ENCODE measurements at places on chromosomes 2 and 18.

DNA sequence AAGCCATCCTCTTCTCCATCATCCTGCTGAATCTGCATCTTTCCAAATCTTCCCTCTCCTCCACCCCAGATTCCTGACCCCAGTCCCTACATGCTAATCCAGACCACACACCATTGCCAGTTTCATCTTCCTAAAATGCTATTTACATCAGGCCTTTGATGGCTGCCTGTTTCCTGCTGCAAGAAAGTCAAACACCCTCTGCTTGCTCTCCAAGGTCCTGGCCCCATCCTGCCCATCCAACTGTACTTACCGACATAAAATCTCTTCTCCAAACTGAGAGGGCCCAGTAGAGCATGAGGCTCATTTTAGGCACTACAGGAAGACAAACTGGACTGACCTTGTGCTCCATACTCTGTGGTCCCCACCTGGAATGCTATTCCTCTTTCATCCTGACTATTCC lies 19.0 kb downstream of the ALK start:
- DNase-seq, result no peak

DNA sequence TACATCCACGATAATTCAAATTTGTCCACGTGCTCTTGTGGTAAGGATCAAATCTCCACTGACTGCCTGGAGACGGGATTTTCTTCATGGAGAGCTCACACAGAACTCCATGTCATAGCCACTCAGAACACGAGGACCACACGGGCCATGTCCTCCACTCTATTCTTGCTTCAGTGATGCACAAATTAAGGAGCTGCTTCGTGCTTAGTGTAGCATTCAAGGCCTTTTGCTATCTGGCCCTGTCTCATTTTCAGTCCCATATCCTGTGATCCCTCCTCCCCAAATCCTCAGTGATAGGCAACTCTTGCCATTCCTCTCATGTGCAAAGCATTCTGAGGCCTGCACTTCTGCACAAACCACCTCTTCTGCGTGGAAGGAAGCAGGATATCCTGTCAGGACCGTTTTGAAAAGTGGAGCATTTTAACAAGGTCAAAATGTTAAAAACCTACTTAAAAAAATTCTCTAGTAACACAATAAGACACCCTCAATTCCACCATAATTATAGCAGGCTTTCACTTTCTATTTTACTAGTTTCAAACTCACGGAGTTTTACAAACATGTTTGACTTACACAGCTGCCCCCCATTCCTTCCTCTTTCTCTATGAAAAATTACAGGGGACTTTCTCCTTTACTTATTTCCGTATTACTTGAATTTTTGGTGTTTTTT lies 35.2 kb downstream of the ST3GAL5 start:
- DNase-seq, result no peak

DNA sequence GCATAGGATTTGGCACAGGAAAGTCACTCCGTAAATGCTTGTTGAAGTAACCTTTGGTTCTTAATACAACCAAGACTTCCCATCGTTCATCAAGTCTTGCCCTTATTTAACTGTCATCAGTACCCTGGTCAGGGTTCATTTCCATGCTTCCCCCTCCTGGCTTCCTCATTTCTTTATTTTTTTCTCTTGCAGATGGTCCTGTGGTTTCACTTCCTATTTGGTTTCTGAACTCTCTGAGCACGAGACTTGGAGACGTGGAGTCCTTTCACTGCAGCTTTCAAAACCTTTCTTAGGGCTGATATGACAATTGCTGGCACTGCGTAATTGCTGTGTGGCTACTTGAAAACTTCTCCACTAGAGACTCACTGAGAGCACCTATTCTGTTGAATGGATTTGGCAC lies 59.9 kb upstream of the PID1 start:
- DNase-seq, result no peak

DNA sequence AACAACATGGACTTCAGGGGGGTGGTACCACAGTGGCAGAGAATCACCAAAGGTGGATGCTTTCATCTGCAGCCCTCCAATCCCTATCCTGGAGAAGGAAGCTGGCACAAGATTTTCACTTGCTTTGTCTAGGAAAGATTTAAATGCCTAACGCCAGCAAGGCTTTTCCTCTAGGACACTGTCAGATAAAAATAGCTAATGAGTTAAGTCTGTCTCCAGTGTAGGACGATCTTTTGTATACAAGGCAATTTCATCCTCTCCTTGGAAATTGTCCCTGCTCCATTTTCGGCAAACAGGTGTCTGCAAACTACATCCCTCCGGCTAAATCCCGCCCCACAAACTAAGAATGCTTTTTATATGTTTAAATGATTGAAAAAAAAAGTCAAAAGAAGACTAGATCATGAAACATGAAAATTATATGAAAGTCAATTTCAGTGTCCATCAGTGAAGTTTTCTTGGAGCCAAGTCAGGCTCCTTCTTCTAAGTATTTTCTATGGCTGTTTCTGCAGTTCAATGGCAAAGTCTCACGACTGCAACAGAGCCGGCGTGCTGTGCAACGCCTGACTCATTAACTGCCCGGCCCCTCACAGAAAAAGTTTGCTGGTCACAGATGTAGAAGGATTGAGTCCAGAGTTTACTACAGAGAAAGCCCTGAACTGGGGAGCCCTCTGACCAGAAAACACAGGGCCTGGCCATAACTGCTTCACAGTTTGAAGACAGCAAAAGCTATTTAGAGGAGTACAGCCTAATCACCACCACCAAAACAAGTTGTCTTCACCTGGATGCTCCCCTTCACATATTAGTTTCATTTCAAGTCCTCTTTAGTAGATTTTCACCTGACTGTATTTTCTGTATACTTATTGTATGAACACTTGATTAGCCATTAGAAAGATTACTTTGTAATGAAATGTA lies 52.3 kb downstream of the PIEZO2 start:
- no peak for DNase-seq

DNA sequence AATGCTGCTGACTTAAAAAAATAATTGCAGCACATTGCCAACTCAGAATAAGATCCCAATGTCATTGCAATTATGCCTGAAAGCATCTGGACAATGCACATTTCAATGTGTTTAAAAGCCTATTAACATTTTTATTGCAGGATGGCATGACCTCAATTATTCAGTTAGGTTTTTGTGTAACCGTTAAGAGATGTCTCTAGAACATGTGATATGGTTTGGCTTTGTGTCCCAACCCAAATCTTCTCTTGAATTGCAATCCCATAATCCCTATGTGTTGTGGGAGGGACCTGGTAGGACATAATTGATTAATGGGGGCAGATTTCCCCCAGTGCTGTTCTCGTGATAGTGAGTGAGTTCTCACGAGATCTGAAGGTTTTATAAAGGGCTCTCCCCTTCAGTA lies 43.2 kb upstream of the ZC3H15 start:
- DNase-seq, result no peak
